ENCODE measurements at places on chromosomes 16 and 17.

DNA sequence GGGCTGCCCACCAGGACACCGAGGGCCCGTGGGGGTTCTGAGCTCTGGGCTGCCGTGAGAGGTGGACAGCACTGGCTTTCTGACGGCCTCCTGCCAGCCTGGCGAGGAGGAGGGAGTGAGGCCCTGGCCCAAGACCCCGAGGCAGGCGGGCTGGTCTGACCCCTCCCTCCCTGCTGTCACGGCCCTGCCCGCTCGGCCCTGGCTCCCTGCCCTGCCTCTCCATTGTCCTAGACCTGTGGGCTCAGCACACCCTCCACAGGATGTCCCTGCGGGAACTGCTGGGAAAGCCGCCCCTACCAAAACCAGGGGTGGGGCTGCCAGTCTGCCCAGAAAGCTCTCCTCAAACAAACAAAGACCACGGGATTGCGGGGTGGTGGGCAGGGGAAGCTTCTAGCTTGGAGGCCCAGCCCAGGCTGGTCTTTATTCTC is 20.7 kb downstream of the SPNS2 start:
- no peak for DNase-seq

GRCh38 chr16:14310519-14310991 is 239.4 kb downstream of the MRTFB start:
- no peak for DNase-seq

DNA sequence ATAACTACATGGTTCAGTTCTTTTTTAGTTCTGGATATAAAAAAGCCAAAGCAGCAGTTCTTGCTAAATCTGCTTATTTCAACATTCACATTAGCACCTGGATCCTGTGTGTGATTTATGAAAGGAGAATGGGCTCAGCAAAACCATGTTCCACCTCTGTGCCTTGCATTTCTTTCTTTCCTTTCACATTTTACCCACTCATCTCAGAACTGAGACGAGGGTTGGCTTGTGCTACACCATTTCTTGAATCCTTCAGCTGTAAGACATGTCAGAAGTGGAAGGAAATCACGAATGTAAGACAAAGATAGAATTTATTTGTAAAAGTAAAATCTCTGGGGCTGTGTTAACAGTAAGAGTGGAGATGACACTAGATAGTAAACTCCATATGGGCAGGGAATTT is 1.2 kb upstream of the UTP6 start:
- DNase-seq = no peak

GRCh38 chr16:50386774-50387173 is 18.0 kb upstream of the BRD7 start:
- no peak for DNase-seq

DNA sequence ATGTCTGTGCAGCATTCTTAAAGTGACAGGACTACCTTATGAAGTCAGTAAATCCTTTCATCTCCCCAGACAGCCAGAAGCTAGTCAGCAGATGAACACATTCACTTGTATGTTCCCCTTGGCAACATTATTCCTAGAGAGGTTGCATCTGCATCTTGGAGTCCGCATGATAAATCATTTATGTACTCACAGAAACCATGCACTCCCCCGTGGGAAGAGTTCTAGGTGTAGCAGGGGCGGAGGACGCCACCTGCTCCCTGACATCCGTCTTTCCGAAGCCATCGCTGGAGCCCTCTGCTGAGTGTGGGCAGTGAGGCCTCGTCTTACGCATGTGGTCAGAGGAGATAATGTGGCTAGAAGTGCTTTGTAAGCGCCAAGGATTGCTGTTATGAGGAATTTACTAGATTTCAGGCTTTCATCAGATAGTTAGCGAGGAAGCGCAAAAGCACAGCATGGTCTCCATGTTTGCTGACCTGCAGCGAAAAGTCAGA is 144.5 kb downstream of the RPTOR start:
- no peak for DNase-seq

GRCh38 chr17:81488276-81488860 is 24.2 kb downstream of the ACTG1 start:
- DNase-seq = no peak

GRCh38 chr17:38967290-38967738 is at the start of gene FBXO47:
FBXO47 (minus strand) TSS chr17:38967403; CDS start chr17:38963025, 4,378 bp downstream.
- DNase-seq = no peak
